ENCODE measurements at places on chromosomes 5 and 9.

DNA sequence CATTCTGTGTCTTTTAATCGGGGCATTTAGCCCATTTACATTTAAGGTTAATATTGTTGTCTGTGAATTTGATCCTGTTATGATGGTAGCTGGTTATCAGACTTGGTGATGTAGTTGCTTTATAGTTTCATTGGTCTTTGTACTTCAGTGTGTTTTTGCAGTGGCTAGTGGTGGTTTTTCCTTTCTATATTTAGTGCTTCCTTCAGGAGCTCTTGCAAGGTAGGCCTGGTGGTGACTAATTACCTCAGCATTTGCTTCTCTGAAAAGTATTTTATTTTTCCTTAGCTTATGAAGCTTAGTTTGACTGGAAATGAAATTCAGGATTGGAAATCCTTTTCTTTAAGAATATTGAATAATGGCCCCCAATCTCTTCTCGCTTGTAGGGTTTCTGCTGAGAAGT lies 156.9 kb downstream of the CNTLN start:
- no peak for DNase-seq

GRCh38 chr9:33289936-33290246 lies 425 bp upstream of the NFX1 start:
- no peak for DNase-seq

DNA sequence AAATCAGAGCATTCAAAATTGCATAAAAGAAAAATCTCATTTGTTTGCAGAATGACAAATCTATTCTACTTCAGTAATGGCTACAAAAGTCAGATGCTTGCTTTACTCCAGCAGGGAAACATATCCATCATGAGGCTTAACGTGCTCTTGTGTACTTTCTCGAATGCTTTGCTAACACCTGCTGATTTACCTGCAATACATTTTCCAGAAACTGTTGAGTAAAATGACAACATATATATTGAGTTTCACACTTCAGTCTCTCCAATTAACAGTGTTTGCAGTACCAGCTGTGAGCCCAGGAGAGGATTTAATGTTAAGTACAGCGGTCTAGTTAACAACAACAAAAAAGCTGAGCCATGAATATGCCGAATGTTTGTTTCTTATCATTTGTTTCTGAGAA lies 391.5 kb upstream of the SMC2 start:
- DNase-seq: no peak

GRCh38 chr5:108659531-108659930 lies 88.2 kb upstream of the FER start:
- no peak for DNase-seq

- no peak for DNase-seq
Measured at GRCh38 chr9:124003636-124004349, 7.8 kb upstream of the LHX2 start.

DNA sequence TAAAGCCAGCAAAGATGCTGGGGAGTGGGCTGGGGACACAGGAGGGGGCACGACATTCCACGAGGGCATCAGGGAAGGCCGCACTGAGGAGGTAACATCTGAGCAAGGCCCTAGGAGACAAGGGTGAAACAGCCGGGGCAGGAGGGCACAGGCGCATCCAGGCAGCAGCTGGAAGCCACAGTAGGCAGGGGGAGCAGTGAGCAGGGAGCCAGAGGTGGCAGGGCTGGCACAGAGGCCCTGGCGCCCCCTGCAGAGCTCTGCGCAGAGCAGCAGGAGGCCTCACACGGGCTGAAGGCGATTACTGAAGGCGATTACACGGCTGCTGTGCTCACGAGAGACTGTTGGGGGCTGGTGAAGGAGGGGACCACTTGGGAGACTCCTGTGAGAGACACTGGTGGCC lies 15.4 kb downstream of the LMAN2 start:
- no peak for DNase-seq

GRCh38 chr9:80251778-80252177 lies 680.0 kb downstream of the TLE4 start:
- DNase-seq: no peak

GRCh38 chr9:88828018-88828417 lies 163.2 kb upstream of the S1PR3 start:
- no peak for DNase-seq

- DNase-seq: no peak
Measured at GRCh38 chr9:123339666-123340510, 16.1 kb upstream of the CRB2 start.

DNA sequence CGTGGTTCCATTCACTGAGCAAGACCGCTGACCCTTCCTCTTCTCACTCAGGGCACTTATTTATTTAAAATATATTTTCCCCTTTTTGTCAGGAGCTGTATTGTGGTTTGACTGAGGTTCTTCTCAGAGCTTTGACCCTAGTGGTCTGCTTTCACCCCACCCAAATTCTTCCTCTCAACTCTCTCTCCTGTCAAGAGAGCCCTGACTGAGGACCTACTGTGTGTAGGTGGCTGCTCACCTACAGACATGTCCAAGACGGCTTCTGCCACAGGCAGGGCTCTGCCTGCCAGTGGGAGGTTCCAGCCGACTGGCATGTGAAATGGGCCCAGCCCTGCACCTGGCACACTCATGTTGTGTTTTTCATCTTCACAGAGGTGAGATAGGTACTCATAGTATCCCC lies 5.2 kb downstream of the DCANP1 start:
- no peak for DNase-seq

GRCh38 chr5:68554571-68555279 lies 339.2 kb downstream of the PIK3R1 start:
- no peak for DNase-seq

DNA sequence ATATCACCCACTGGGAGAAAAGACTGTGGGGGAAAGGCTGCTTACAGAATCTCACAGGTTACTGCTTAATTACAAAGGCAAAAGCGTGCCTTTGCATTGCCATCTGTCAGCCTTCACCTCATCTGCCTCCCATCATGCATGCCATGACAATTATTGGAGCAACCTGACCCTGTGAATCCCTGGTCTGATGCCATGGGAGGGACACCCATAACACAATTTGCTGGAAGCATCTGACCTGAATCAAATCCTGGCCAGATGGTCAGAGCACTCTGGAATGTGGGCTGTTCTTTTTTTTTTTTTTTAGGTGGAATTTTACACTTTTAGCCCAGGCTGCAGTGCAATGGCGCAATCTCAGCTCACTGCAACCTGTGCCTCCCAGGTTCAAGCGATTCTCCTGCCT lies 11.6 kb upstream of the RETREG1 start:
- no peak for DNase-seq

- DNase-seq: no peak
Measured at GRCh38 chr5:178218827-178219226, 13.8 kb downstream of the PHYKPL start.

DNA sequence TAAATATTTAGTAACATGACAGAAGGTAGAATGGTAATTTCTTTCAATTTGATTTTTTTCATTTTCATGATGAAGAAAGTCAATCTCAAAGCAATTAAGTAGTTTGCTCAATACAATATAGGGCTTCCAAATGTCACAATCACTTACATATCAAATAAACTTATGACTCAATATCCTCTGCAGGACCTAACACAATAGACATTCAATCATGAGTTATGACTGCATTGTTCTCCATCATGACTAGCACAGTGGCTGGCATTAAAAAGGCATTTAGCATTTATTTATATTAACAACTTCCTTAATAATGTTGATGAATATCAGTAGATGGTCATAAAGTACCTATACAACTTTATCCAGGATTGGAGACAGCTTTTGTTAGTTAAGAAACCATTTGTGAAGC lies 1499.6 kb downstream of the EFNA5 start:
- DNase-seq: no peak

GRCh38 chr5:103283120-103283519 lies 24.6 kb downstream of the MACIR start:
- DNase-seq: no peak

GRCh38 chr9:21395778-21396717 lies 10.8 kb upstream of the IFNA2 start:
- DNase-seq: peak; percentile 20

- no peak for DNase-seq
Measured at GRCh38 chr9:129283291-129283691, 105.2 kb upstream of the IER5L start.

DNA sequence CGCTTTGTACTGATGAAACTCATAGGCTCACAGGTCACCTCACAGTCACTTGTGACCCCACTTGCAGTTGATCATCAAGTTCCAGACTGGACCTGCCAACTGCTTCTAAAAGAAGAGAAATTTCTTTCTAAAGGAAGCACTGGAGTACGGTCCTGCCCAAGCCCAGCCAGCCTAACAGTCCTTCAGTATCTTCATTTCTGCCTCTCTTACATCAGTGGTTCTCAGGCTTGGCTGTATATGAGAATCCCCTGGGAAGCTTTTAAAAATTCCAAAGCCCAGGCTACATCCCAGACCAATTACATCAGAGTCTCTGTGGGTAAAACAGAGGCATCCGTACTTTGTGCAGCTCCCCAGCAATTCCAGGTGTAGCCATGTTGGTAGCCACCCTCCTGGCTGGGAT lies 282.1 kb downstream of the NFIB start:
- no peak for DNase-seq

DNA sequence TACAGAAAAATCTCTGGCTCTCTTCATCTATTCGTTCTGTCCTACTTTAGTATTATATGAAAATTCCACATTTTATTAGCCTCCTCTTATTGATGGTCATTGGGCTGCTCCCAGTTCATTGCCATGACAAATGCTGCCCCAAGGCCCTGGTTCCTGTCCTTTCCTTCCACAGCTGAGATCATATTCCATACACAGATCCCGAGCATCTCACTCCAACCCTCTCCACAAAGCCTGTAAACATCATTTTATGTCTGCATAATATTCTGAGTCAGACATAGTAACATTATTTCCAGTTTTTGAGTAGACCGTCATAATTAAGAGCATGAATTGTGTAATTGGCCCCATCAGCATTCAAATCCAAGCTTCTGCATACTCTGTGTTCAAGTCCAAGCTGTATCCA lies 86.3 kb downstream of the MVB12B start:
- no peak for DNase-seq

- DNase-seq: no peak
Measured at GRCh38 chr5:116088062-116088461, 3.2 kb downstream of the COMMD10 start.

GRCh38 chr5:77103457-77103856 lies 16.4 kb upstream of the ZBED3 start:
- no peak for DNase-seq

Measured in stimulated activated CD8-positive, alpha-beta memory T cell treated with anti-CD3 and anti-CD28 coated beads, Interleukin-2, amount 100 ng/mL, for 1 hour (primary cell).